ENCODE measurements at places on chromosomes 5 and 9.

GRCh38 chr9:71072587-71072986, 48.8 kb downstream of the TRPM3 start:
- DNase-seq = no peak

DNA sequence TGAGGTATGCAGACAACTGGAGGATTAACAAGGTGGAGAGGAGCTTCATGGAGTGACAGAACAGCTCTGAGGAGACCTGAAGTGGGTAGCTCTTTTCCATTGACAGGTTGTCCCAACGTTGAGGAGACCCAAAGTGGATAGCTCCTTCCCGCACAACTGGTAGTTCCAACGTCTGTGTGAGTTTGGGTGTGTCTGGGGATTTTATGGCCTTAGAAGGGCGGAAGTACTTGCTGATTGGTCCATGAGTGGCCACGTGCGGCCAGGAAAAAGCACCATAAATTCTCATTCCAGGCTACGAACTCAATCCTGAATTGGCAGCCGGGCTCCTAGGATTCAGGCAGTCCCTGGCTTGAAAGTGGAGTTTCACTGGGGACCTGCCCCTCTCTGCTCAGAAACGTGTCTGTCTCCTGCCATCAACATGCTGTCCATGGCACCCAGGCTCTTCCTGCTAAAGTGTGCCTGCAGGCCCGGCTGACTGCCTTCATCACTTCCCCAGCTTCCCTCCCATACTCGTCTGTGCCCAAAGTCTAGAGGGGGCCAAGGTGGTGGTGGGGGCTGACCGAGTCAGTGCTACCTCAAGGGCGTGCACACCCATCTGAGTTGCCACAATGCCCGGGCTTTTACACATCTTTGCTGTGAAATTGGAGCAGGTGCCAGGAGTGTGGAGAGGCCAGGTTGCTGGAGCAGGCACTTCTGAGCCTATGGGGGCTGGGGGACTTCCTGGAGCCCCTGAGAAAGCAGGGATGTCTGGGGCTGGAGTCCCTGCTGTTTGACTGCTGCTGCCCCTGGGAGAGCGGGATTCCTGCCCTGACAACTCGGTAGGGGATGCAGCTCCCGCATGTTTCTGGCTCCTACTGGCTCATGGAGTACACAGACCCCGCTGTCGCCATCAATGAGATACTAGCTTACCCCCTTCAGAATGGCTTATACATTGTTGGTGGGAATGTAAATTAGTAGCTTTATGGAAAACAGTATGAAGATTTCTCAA, 2034.6 kb upstream of the ACO1 start:
- DNase-seq = no peak

GRCh38 chr5:126430631-126431030, 7.4 kb downstream of the GRAMD2B start:
- DNase-seq = no peak

- DNase-seq = no peak
Observed at GRCh38 chr9:38107405-38107804, 38.4 kb upstream of the SHB start.

Data from non-pigmented ciliary epithelial cell (primary cell).